ENCODE measurements at places on chromosomes 6 and 20. TPM values are rescaled to one million over a fixed set of nuclear protein-coding genes. Genes with fewer than 3 reads are reported as not detected.

DNA sequence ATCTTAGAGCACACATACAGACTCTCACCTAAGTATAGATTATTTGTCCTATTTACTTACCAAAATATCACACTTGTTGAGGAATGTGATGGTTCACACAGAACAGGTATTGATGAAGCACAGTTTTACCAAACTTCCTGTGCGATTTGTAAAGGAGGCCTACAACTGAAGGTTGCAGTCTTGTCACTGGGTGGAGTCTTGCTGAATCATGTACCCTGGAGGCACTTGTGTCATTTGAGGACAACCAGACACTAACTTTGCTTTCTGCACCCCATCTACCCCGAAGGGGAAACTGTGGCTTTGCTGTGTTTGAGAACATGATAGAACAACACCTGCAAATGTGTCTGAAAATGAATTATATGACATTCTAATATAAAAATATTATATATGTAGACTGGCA lies 32.4 kb upstream of the HINT3 start:
- no peaks in the 10 kb centered on the region for H3K27me3 ChIP-seq
- peaks cover 18% of the 10 kb centered on the region for H3K36me3 ChIP-seq
- peaks cover 38% of the 10 kb centered on the region for H3K4me1 ChIP-seq
- peak overlapping the region; percentile 58 for H3K27ac ChIP-seq
- DNase-seq = peak; percentile 60

GRCh38 chr6:45115696-45116095 lies 212.4 kb upstream of the RUNX2 start:
- peak overlapping the region; percentile 25 for H3K27ac ChIP-seq
- H3K4me3 ChIP-seq = peak overlapping the region; percentile 4
- peak; percentile 40 for DNase-seq
- H3K4me1 ChIP-seq = peaks cover 38% of the 10 kb centered on the region

DNA sequence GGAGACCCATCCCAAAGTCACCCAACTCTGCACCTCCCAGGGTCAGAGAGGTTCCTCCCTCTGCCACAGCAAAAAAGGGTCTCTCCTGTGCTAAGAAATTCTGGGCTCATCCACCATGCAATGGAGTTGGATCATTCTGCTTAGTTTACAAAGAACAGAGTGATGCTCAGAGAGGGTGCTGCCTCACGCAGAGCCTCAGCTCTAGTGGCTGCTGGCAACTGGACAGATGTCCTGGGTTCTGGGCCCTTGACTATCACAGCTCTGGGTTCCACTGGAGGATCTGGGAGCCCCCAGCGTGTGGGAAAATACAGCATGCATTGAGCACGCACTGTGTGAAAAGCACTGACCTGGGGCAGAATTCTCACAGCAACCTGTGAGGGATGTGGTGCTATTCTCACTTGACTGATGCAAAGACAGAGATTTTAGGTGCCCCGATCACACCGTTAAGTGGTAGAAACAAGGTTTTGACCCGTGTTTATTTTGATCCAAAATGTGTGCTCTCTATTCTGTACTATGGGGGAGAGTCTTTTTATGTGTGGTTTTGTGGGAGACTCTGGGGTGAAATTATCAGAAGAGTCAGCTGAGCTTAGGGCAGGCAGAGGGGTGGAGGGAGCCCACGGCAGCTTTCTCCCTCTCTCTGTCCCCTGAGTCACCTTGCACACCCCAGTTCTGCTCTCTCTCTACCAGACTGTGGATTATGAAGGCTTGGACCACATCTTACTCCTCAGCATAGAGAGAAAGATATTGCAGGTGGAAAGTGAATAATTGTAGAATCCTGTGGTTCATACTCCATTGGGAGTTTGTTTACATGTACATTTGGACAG lies 19.9 kb downstream of the TREML4 start:
- no peak overlapping the region for H3K4me3 ChIP-seq
- H3K36me3 ChIP-seq = no peaks in the 10 kb centered on the region
- no peak overlapping the region for H3K27ac ChIP-seq
- H3K4me1 ChIP-seq = no peaks in the 10 kb centered on the region

GRCh38 chr6:28880894-28881780 lies 42.6 kb downstream of the TRIM27 start:
- peaks cover 16% of the 10 kb centered on the region for H3K4me1 ChIP-seq
- peak; percentile 65 for DNase-seq
- peaks cover 20% of the 10 kb centered on the region for H3K27me3 ChIP-seq
- peak overlapping the region; percentile 73 for H3K27ac ChIP-seq
- no peaks in the 10 kb centered on the region for H3K36me3 ChIP-seq

GRCh38 chr6:24589334-24589733 lies 56.7 kb downstream of the KIAA0319 start:
- H3K27me3 ChIP-seq = peaks cover 12% of the 10 kb centered on the region
- no peaks in the 10 kb centered on the region for H3K36me3 ChIP-seq
- no peak overlapping the region for H3K4me3 ChIP-seq
- H3K4me1 ChIP-seq = no peaks in the 10 kb centered on the region
- no peak overlapping the region for H3K27ac ChIP-seq

The IL20RA gene
- total RNA-seq = not detected

The PBOV1 gene
- not detected for total RNA-seq

The CASP8AP2 gene
- total RNA-seq = 8.0 TPM

GRCh38 chr20:44733341-44734069 lies 12.2 kb upstream of the KCNK15 start:
- H3K36me3 ChIP-seq = peaks cover 12% of the 10 kb centered on the region
- H3K27me3 ChIP-seq = peaks cover 2% of the 10 kb centered on the region
- peak; percentile 64 for DNase-seq
- no peak overlapping the region for H3K4me3 ChIP-seq
- no peak overlapping the region for H3K27ac ChIP-seq

DNA sequence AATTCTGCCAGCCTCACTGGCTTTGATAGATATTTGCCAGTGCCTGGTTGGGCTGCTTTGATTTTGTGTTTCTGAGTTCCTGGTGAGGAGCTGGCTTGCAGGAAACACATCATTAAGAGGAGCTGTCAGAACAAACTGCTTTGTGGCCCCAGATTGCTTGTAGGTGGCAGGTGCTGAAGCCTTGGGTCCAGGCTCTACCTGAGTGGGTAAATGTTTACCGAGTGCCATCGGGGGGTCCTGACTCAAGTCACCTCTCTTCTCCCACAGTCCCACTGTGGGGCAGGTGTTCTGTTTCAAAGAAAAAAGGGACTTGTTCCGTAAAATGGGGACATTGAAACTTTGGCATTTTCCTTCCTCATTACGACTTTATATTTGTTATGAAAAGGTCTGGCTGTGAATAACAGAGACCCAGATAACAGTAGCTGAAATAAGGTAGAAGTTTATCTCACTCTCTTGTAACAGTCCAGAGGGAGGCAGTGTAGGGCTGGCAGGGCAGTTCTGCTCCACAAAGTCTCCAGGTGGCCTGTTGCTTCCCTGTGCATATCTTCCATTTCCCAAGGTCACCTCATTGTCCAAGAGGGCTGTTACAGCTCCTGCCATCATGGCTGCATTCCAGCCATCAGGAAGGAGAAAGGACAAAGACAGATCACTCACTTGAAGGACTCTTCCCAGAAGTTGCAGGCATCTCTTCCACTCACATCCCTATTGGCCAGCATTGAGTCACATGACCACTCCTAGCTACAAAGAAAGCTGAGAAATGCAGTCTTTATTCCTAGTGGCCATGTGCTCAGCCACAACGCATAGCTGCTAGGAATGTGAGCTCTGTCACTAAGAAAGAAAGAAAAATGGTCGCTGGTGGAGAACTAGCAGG lies 149.9 kb upstream of the KCNG1 start:
- no peak for DNase-seq
- H3K36me3 ChIP-seq = peaks cover 7% of the 10 kb centered on the region
- H3K4me3 ChIP-seq = no peak overlapping the region
- no peak overlapping the region for H3K27ac ChIP-seq
- peaks cover 32% of the 10 kb centered on the region for H3K27me3 ChIP-seq
- H3K4me1 ChIP-seq = peaks cover 7% of the 10 kb centered on the region

DNA sequence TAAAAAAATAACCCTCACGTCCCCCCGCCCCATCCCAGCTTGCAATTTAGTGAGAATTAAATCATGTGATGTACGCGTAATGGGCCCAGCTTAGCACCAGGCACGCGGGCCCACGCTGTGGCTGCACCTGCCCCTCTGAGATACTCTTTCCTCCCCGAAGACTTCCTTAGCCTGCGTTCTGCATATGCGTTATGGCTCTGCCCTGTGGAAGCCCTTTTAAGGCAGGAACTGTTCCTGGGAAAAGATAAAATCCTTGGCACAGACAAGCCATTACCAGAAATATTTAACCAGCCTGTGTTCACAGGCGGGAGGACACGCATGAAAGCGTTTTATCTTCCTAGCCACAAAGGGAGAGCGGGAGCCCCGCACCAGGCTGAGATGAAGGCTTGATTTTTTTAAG lies 311.0 kb downstream of the LRFN2 start:
- no peaks in the 10 kb centered on the region for H3K4me1 ChIP-seq
- DNase-seq = no peak
- H3K27me3 ChIP-seq = no peaks in the 10 kb centered on the region
- no peak overlapping the region for H3K27ac ChIP-seq
- H3K4me3 ChIP-seq = no peak overlapping the region

GRCh38 chr20:55947701-55948100 lies 57.6 kb downstream of the CBLN4 start:
- no peaks in the 10 kb centered on the region for H3K4me1 ChIP-seq
- H3K27me3 ChIP-seq = no peaks in the 10 kb centered on the region
- H3K36me3 ChIP-seq = peaks cover 3% of the 10 kb centered on the region
- no peak overlapping the region for H3K27ac ChIP-seq
- H3K4me3 ChIP-seq = no peak overlapping the region

- H3K4me3 ChIP-seq = no peak overlapping the region
- no peak overlapping the region for H3K27ac ChIP-seq
- H3K36me3 ChIP-seq = no peaks in the 10 kb centered on the region
- DNase-seq = no peak
- peaks cover 2% of the 10 kb centered on the region for H3K27me3 ChIP-seq
These were observed 64.5 kb downstream of the ELOVL2 start for GRCh38 chr6:10979603-10980002.

DNA sequence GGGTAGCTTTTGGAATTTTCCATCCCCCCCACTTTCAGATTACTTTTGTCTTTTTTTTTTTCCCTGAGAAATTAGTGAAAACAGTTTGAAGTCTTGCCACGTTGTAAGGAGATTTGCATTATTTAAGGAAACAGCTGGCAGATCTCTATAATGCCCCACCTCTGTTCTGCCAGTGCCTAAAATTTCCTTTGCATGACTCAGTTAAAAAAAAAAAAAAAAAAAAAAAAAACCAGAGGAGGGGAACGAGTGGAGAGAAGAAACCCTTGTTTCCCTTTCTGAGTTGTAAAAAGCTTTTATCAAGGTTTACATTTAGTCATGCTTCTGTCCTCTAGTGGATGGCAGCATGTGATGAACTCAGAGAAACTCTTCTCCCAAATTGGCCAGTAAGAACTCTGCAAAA lies 33.5 kb downstream of the CARMIL1 start:
- peak overlapping the region; percentile 83 for H3K27ac ChIP-seq
- no peaks in the 10 kb centered on the region for H3K36me3 ChIP-seq
- no peaks in the 10 kb centered on the region for H3K27me3 ChIP-seq
- peak overlapping the region; percentile 77 for H3K4me3 ChIP-seq
- peaks cover 49% of the 10 kb centered on the region for H3K4me1 ChIP-seq

GRCh38 chr6:14200047-14200446 lies 82.5 kb downstream of the CD83 start:
- H3K4me1 ChIP-seq = peaks cover 7% of the 10 kb centered on the region
- H3K27ac ChIP-seq = no peak overlapping the region
- H3K27me3 ChIP-seq = peaks cover 10% of the 10 kb centered on the region
- no peak for DNase-seq
- no peak overlapping the region for H3K4me3 ChIP-seq

DNA sequence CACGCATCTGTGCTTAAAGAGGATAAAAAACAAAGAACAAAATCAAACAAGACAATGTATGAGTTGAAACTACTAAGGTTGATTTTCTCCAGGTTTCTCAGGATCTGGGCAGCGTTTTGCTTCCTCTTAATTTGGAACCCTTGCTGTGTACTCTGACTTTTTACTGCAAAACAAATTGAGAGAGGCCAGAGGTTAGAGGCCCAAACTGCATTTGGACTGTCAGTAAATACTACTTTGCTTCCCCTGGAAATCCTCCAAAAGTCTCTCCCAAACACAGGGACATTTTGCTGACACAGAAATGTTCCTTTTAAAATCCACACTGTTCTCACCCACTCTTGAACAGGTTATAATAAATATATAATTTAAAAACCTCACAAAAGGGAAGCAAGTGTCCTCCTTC lies 1.1 kb downstream of the ARG1 start:
- H3K4me1 ChIP-seq = no peaks in the 10 kb centered on the region
- no peak overlapping the region for H3K27ac ChIP-seq
- no peak overlapping the region for H3K4me3 ChIP-seq
- DNase-seq = no peak

- DNase-seq = no peak
- H3K27ac ChIP-seq = no peak overlapping the region
- 0 out of 2 replicates have a peak, but pooled peaks cover 2% of the 10 kb centered on the region for H3K27me3 ChIP-seq
- peaks cover 9% of the 10 kb centered on the region for H3K36me3 ChIP-seq
- peaks cover 41% of the 10 kb centered on the region for H3K4me1 ChIP-seq
- no peak overlapping the region for H3K4me3 ChIP-seq
These were observed 3.4 kb upstream of the SIM1 start for GRCh38 chr6:100468016-100468622.

GRCh38 chr20:64255361-64256281 lies at the start of gene PCMTD2:
Gene PCMTD2 (plus strand): TSS chr20:64255748. CDS start chr20:64259966, 4,218 bp downstream.
- H3K27me3 ChIP-seq = peaks cover 11% of the 10 kb centered on the region
- peak within 1 kb of the TSS; percentile 76 for H3K27ac ChIP-seq
- peak; percentile 50 for DNase-seq
- H3K4me1 ChIP-seq = peaks cover 43% of the 10 kb centered on the region

DNA sequence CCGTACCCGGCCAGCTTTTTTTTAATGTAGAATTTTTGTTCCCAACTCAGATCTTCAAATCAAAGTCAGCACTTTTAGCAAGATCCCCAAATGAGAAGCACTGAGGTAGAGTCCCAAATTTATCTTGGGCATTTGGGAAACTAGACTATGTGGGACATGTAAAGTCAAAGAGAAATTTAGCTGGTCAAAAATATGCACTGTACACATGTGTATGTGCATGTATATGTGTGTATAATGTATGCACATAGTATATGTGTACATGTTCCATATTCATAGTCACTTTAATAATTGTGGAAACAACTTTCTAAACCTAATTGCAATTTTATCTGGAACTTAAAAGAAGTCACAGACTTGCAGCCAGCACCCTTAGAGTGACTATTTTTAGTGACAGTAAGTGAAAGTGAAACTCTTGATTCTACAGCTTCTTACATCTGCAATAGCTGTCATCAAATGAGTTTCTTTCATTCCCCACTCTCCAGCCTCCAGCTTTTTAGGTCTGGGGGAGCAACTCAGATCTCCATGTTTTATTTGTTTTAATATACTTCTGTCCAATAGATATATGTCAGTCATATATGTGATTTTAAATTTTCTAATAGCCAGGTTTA lies 53.6 kb downstream of the CDC40 start:
- H3K4me1 ChIP-seq = peaks cover 13% of the 10 kb centered on the region
- no peaks in the 10 kb centered on the region for H3K27me3 ChIP-seq
- no peak overlapping the region for H3K4me3 ChIP-seq
- no peak for DNase-seq
